ENCODE measurements at places on chromosomes 3 and 15.

GRCh38 chr15:73770050-73770449 is 16.9 kb upstream of the INSYN1 start:
- DNase-seq, result no peak

DNA sequence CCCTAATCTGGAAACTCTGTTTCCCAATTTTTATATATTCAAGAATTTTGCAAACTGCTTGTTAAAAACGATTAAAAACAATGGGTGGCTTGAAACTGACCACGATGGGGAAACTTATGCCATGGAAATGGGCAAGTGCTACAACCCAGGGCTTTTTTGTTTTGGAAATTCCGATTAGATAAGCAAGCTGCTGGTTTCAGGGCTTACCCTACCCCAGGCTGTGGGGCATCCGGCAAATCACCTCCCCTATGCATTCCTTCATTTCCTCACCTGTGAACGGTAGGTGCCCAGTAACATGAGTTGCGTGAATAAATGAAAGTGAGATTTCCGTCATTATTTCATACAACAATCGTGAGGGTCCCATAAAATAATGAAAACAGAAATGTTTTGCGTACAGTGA is 34.3 kb downstream of the ST6GAL1 start:
- DNase-seq, result no peak

GRCh38 chr15:88788816-88789215 is 14.4 kb upstream of the ACAN start:
- DNase-seq, result no peak

GRCh38 chr3:195012100-195012499 is 258.9 kb downstream of the XXYLT1 start:
- DNase-seq, result no peak

All from BE2C (cell line).